ENCODE measurements at places on chromosomes 1 and 21.

- DNase-seq = no peak
Measured at GRCh38 chr1:15722836-15723532, 13.1 kb upstream of the SLC25A34 start.

GRCh38 chr1:209839875-209840546 is 12.2 kb downstream of the UTP25 start:
- no peak for DNase-seq

GRCh38 chr1:7509598-7509997 is 261.5 kb upstream of the VAMP3 start:
- DNase-seq = no peak

DNA sequence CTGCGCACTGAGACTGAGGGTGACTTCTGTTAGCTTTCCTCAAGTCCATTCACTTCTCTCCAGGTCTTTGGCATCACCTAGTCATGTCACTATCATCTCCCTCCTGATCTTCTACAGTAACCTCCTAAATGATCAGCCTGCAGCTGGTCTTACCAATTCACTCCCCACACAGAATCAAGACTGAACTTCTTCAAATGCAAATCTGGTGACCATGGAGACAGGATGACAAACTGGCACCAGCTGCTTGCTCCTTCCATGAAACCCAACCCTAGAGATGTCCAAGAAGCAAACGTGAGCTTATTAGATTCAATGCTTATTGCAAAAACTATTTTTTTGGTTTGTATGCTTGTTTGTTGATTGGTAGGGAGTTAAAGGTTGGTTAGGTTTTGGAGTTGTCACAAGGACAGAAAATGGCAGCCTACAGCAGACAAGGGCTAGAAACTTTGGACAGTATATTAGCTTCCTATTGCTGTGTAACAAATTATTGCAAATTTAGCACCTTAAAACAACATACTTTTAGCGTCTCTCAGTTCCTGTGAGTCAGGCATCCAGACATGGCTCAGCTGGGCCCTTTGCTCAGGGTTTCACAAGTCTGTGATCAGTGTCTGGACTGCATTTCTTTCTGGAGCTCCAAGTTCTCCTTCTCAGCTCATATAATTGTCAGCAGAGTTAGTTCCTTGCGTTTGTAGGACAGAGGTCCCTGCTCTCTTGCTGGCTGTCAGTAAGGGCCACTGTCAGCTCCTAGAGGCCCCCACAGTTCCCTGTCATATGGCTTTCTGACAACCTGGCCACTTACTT is 53.3 kb upstream of the GJA8 start:
- DNase-seq = no peak

GRCh38 chr1:151284013-151284577 is 2.0 kb downstream of the ZNF687 start:
- DNase-seq = no peak

DNA sequence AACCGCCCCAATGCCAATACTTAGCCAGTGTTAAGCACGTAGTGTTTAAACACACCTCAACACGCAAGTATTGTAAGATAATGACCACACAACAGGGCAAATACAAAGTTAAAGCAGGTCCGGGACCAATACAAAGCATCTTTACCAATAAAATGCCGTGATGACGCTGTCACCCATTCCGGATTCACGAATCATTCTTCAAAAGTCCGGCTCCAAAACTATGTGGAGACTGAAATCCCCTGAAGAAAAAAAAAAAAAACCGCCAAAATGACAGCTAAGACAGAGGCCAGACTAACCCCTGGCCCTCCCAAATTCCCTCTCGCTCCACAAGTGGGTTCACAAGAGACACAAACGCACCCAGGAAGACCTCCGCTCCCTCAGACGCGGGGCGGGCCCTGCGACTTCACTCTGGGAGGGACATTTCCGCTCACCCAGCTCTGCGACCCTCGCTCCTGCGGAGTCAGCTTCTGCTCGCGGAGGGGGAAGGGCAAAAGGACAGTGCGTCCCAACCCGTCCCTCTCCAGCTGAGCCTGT is 625 bp upstream of the DARS2 start:
- DNase-seq = no peak

GRCh38 chr1:29455781-29456180 is 219.5 kb downstream of the PTPRU start:
- no peak for DNase-seq

DNA sequence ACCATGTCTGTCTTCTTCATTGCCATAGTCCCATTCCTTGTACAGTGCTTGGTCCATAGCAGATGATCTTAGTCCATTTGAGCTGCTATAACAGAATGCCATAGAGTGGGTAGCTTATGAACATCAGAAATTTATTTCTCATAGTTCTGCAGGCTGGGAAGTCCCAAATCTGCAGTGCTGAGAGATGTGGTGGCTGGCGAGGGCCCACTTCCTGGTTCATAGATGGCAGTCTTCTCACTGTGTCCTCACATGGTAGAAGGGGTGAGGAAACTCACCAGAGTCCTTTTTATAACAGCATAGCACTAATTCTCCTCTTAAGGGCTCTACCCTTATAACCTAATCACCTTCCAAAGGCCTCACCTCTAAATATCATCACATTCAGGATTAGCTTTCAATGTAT is 23.1 kb upstream of the RAP1A start:
- no peak for DNase-seq

DNA sequence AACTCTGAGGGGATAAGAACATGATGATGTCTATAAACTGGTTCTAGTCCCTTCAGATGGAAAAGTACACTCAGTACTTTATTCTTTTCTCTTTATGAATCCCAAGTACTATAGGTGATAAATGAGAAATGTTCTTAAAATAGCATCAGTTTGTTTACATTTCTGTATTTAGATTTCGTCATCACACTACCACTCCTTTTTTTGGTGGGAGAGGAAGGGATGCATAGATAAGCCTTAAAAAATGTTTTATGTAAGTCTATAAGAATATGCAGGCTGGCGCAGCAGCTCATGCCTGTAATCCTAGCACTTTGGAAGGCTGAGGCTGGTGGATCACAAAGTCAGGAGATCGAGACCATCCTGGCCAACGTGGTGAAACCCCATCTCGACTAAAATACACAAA is 144.8 kb downstream of the USP25 start:
- no peak for DNase-seq

DNA sequence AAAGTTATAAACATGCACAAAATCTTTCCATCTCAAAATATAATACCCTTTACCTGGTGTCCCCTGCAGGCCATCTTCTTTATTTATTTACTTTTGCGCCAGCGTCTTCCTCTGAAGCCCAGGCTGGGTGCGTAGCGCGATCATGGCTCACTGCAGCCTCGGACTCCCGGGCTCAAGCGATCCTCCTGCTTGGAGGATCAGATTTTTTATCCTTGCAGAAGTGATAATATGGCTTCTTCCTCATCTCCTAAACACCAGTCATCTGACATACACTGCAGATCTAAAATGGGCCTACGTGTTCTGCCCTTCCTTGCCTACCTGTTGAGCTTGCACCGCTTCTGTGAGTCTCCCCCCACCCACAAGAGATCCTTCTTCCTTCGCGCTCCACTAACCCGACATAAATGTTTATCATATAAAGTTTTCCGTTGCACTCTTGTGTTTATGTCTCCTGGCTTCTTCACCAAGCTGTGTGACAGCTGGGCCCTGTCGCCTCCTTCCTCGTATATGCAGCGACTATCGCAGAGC is 506 bp upstream of the SRP9 start:
- DNase-seq = no peak

DNA sequence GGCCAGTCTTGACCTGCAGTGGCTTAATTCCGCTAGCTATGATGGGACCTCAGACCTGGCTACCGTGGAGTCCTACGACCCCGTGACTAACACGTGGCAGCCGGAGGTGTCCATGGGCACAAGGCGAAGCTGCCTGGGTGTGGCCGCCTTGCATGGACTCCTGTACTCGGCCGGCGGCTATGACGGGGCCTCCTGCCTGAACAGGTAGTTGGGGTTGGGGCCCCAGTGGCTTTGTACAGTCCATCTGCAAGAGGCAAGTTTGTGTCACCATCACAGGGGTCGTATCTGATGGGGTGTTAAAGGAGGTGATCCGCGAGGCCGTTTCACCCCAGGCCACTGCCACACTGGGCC is 2.9 kb downstream of the KLHL17 start:
- no peak for DNase-seq

- no peak for DNase-seq
Measured at GRCh38 chr1:151514366-151514765, 3.2 kb downstream of the CGN start.

GRCh38 chr1:18107369-18108298 is at the start of gene IGSF21:
Gene IGSF21 (plus strand): TSS chr1:18107798. CDS start chr1:18108129, 331 bp downstream.
- DNase-seq = no peak

DNA sequence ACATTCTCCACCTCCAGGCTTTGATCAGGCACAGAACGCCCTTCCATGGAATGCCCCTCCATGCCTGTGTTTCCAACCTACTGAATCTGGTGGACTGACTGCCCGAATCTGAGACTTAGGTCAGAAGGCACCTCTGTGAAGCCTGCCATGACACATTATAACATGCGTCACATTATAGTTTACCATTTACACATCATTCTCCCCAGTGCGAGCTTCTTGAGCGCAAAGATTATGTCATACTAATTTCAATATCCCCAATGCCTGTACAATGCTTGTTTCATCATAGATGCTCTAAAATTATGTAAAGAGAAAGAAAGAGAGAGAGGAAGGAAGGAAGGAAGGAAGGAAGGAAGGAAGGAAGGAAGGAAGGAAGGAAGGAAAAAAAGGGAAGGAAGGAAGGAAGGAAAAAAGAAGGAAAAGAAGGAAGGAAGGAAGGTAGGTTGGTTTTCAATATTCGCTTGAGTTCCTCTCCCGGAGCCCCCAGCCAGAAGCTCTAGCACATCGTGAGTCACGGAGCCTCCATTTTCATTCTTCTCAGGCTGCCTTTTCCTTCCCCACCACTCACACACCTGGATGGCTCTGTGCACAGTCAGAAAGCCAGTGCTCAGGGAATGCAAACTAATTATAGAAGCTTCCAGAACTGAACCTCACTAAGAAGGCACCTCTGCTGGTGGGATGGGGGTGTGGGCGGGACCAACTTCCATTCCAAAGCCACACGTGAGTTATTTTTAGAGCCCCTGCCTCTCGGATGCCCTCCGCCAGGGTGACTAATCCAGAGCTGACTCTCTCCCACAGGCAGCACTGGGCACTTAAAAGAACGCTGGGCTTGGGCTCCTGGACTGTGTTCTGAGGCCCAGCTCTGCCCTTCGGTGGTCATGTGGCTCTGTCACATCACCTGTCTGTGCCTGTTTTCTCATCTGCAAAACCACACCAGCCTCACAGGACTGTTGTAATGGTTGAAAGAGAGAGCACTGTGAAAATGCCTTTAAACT is 27.4 kb downstream of the LAMB3 start:
- DNase-seq = no peak

All from left lung (tissue), 14 donors.